ENCODE measurements at places on chromosomes 1 and 21.
A peak's percentile ranks its signal among the peaks of the same experiment; 100 is the strongest.

- no peak for DNase-seq
These were observed 180.5 kb downstream of the FCRL5 start for GRCh38 chr1:157371826-157372225.

DNA sequence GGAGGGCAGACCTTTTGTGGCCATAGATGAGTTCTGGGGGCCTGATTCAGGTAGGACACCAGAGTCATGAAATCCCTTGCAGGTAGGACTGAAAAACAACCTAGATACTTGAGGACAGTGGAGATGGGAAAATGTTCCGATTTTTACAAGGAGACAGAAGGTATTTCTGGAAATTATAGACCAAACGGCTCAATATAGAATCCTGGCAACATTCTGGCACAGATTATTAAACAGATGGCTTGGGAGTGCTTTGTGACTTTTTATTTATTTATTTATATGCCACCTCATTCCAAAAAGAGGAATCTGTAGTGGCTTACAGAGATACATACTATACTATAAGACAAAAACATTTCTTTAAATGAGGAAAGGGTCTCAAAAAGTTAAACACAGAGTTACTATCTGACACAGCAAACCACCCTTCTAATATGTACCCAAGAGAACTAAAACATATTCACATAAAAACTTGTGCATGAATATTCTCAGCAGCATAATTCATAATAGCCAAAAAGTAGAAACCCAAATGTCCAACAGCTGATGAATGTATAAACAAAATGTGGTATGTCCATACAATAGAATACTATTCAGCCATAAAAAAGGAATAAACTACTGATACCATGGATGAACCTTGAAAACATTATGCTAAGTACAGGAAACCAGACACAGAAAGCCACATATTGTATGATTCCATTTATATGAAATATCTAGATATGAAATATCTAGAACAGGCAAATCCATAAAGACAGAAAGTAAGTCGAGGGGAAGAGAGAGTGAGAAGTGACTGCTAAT, 49.8 kb downstream of the CDK18 start:
- DNase-seq: no peak

DNA sequence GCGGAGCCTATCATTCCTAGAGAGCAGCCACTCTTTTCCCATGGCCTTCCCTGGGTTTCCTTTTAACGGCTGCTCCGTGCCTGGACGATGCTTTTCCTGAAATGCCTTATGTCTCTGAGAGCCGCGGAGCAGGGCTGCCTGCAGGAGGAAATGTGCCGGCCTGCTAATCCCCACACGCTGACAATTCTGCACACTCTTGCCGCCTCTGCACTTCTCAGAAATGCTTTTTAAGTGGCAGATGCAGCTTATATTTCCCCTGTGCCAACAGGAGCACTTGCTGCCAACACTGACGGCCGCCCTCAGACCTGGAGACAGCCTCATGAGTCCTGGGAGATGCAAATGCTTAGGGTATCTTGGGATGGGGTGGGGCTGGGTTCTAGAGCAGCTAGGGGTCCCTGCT, 253.2 kb downstream of the GRIK3 start:
- DNase-seq: no peak

DNA sequence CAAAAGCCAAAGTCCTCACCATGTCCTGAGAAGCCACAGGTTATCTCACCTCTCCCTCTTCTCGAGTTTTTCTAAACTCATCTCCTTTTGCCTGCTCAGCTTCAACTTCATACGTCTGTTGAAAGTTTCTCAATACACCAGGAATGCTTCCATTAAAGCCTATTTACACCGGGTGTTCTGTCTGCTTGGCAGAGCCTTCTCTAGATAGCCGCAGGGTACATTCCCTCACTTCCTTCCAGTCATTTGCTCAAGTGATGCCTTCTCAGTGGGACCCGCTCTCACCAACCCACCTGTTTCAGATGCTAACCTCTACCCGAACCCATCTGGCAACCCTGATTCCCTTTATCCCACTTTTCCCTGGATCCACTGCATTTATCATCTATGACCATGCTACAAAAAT, 257.0 kb upstream of the ADGRL2 start:
- no peak for DNase-seq

- no peak for DNase-seq
These were observed 1.6 kb upstream of the NFASC start for GRCh38 chr1:204869097-204869496.

DNA sequence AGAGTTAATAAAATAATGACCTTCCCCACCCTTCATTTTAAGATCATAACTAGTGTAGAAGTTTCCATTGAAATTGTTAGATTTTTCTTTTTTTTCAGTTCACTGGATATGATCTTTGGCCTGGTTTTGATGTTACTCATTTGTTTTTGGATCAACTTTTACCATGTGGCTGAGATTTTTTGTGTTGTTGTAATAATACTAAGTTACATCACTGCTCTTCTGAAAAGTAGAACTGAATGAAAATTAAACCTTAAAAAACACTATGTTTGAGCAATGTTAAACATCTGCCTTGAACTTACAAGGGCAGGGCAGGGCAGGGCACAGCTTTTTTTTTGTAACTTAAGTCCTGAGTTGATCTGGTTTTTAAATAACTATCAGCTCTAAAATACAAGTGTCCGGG, 204.8 kb upstream of the ADAMTS5 start:
- peak; percentile 78 for DNase-seq

- peak; percentile 44 for DNase-seq
These were observed 30.7 kb upstream of the NLRP3 start for GRCh38 chr1:247385283-247385682.

GRCh38 chr1:2130871-2131289, 63.7 kb downstream of the FAAP20 start:
- no peak for DNase-seq

DNA sequence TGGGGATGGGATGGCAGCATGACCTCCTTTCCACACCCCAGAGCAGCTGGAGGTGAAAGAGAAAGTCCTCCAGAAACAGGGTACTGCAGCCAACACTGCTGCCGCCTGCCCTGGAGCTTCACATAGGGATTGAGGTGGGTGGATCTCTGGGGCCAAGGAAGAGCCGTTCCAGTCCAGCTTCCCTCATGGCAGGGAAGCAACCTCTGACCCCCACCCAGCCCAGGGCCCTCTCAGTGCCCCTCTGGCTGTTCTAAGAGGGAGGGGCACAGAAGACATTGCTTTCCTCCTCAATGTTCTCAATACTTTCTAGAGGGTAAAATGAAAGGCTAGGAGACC, 5.7 kb downstream of the KIF21B start:
- no peak for DNase-seq

DNA sequence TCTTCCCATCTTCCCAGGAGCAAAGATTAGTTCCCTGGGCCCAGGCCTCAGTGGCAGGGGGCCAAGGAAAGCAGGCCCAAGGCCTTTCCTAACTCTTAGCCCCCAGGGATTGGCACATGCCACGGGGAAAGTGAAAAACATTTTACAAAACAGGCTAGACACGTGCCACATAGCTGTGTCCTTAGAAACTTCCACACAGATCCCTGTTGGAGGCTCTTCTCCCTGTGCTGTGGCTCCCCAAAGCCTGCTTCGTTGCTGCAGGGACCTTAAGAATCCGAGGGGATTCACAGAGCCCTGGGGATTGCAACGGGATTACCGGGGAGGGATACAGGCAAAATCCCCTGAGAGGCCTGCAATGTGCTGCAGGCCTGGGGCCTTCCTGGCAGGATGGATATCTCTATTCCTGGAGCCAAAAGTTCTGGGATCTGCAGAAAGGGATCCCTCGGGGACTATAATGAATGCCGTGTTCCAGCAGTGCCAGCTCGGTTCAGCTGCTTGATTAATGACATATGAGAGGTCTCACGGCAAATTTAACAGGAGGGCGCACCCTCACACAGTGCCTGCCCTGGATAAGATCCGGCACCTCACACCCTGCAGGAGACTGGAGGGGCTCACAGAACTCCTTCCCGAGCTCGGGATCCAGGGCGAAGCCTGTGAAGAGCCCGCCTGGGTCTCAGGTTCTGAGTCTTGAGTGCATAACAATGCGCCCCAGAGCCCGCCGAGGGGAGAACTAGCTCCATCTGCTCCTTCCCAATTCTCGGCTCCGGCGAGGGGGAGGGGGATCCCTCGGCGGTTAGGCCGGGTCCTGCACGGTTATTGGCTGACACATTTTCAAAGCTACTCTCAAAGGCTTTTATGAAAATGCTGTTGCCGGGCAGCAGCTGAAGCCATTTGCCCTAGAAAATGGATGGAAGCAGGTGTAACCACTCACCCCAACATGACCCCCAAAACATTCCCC, 15.3 kb upstream of the RGS8 start:
- peak; percentile 28 for DNase-seq

DNA sequence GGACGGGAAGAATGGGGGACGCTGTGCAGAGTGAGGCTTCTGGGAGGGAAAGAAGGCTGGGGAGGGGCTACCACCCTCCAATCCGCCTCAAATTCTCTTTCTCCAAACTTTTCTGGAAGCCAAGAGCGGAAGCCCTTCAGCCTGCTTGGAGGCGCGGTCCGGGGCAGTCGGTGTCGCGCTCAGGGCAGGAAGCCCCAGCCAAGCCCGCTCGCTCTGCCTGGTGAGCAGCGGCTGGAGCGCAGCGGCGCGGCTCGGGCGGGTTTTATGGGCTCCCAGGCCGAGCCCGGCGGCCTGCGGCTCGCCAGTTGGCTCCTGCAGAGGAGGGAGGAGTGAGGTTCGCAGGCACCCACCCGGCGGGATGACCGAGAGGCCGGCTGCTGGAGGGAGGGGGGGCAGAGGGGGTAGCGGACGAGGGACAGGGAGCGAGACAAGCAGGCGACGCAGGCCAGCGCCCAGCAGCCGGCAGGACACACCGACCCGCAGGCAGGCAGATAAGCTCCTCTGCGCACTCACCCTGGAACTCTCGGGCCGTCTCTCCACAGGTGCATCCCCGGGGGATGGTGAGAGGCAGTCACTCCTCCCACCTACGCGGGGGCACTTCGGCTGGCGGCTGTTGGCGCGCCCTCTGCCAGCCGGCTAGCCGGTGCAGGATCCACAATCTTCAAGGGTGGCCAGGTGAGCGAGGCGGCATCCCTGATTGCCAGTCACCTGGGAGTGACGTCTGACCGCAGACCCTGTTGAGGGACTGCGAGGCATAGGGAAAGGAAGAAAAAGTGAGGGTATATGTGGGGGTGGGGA, at the start of gene AVPR1B:
AVPR1B (minus strand) TSS at position 238 of the 798 bp plus-strand sequence. CDS start 498 bp downstream, outside the sequence.
- DNase-seq: peak; percentile 13

DNA sequence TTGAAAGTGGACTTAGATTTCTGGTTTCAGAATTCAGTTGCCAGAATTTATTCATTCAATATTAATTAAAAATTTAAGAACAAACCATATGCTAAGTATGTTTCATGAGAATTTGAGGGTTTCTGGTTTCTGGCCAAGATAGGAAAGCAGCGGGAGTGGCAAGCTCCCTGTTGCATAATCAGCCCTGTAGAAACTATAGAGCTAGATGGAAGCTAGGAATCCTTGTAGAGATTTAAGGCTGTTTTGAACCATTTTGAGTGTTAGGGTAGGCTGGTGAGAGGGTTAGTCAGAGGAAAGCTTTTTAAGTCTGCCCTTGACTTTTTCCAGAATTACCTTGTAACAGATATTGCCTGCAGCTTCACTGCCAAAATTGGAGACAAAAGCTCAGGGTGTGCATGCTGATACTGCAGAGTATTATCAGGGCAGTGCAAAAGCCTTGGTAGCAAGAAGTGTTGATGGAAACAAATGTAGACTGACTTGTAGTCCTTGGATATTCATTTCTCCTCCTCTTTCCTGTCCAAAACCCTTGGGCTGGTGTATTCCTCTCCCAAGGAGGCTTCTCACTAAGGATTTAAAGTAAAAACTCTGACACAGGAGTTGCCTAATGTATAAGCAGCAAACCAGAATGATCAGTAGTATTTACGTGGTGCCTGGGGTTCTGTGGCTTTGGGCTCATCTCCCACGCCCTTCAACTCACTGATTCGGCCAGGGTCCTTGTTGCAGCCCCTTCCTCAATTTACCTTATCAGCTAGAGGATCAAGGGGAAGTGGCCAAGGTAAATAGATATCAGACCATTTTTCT, 12.6 kb upstream of the GIPC2 start:
- DNase-seq: no peak

DNA sequence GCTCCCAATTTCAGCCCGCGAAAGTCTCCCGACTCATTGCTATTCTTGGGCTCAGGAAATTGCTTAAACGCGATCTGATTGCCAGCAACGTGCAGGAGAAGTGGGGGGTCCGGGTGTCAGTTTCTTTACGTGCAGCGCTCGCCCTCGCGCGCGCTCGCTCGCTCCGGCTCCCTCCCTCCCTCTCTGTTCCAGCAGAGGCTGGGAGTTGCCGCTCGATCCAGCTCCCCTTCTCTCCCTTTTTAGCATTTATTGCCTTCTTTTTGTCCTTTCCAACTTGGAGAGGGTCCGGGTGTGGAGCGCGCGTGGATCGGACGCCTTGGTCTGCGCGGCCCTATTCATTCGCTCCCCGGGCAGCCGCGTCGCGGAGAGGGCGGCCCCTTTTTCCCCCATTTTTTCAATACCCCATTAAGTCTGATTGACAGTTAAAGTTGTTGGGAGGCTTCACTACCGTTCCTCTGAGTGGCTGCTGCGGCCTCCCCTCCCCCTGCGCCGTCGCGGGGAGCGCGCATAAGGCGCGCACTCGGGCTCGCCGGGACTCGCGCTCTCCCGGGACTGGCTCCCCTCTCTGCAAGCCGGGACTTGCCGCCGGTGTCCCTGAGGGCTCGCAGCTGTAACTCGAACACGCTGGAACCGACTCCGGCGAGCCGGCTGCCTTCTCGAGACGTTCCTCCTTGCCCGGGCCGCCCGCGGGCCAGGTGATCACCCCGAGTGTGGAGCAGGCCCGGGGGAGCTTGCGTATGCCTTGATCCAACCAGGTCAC, at the start of gene DHRS3:
DHRS3 (minus strand) TSS at position 310 of the 760 bp plus-strand sequence. CDS start 862 bp downstream, outside the sequence.
- no peak for DNase-seq

- no peak for DNase-seq
These were observed 57.9 kb downstream of the RABGAP1L start for GRCh38 chr1:174217248-174217647.

DNA sequence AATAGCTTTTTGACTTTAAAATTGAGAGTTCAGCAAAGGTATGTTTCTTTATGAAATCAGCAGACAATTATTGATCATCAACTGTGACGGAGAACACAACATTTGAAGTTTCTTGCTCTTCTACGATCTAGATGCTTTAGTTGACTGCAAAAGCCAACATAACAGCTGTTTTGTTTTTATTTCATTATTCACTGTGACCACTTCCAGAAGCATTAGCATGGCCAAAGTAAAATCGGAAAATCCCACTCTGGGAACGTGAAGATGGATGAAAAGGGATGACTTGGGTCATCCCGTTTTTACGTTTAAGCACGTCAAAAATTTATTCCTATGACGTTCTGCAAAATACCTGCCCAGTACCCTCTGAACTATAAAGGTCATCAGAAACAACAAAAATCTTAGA, 833.0 kb upstream of the ADAMTS5 start:
- no peak for DNase-seq

DNA sequence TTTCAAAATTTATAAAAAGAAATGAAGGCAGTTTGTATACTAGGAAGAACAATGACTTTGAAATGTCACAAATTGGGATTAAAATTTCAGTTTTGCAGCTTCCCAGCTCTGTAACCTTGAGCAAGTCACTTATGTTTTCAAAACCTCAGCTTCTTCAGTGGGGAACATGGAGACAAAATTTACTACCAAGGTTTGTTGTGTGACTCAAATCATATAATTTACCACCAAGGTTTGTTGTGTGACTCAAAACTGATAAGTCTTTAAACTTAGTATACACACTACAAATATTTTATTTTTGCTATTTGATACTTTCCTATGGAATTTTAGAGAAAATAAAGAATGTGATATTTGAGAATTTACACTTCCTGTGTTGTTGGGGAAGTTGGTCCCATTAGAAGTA, 219.9 kb downstream of the KCTD3 start:
- DNase-seq: no peak
